ENCODE measurements at places on chromosomes 2 and 18.

DNA sequence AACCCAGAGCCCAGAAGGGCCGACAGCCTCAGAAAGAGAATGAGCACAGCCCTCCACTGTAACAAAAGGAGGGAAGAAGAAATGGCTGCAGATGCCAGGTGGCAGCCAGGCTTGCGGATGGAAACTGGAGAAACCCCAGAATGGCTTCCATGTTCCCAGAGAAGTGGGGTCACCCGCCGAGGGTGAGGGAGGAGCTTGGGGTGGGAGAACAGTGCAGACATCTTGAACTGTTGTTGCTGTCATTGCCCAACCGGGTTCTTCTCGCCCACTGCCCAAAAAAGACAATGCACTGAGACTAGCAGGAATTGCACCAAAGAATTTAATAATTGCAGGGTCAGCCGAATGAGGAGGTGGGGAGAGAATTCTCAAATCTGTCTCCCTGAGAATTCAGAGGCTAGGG lies 223.2 kb upstream of the RAB6C start:
- DNase-seq, result no peak

DNA sequence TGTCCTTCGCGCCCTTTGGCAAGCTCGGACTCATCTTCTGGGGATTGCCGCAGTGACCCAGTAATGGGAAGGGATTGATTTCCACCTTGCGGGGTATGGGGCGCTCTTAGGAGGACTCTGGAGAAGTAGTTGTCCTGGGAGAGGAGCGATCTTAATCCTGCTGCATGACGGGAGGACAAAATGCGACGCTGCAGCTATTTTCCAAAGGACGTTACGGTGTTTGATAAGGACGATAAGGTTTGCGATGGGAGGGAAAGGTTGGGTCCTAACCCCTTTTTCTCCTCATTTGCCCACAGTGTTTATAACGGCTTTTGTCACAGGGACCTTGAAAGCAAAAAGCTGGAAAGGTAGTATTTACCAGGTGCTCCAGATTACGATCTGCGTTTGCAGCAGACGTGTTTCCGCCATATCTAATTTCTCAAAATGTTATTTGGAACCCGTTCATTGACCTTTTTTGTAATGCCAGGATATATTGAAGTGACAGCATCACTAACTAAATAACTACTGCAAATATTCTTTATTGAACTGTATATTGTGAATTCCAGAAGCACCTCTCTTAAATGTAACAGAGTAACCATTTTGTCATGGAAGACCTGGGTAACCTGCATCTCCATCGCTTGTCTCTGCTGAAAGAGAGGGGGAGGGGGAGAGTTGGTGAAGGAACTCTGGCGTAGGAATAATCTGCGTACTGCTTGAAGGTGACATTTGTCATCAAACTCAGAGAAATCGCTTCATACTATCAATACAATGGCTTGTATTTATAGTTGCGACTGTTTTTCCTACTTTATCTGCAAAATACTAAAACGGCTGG lies 590 bp downstream of the MDH1 start:
- no peak for DNase-seq

DNA sequence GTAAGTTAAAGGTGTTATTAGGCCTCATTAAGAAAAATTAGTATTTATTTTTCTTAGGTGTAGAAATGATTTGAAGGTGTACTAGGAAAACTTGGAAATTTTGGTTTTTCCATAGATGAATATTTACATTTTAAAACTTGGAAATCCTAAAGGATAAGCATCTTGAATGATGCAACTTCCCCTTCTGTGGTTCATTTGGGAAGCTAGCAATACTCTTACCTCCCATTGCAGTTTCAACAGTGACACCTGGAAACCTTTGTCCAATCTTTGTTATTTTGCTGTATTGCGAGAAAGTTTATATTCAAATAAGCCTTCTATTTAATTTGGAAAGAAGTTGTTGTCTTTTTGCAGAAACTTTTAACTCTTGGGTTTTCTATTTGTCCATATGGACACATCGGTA lies 68.5 kb downstream of the ZEB2 start:
- no peak for DNase-seq

- DNase-seq, result no peak
Observed at GRCh38 chr18:48668466-48669179, 129.8 kb downstream of the CTIF start.

DNA sequence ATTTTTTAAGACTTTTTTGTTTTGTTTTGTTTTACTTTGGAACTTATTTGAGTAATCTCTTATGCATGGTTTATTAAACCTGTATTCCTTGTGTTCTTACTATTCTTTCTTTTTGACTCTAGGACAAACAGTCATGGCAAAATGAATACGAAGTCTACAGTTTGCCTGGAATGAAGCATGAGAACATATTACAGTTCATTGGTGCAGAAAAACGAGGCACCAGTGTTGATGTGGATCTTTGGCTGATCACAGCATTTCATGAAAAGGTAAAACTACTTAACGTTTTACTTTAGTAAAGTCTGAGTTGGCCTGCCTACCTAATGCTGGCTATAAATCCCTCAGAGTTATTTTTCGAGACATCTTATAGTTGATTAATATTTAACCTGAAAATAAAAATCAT lies 72.3 kb downstream of the ACVR2A start:
- DNase-seq, result no peak

- DNase-seq, result no peak
Observed at GRCh38 chr18:48985161-48985560, 34.4 kb upstream of the SMAD7 start.

DNA sequence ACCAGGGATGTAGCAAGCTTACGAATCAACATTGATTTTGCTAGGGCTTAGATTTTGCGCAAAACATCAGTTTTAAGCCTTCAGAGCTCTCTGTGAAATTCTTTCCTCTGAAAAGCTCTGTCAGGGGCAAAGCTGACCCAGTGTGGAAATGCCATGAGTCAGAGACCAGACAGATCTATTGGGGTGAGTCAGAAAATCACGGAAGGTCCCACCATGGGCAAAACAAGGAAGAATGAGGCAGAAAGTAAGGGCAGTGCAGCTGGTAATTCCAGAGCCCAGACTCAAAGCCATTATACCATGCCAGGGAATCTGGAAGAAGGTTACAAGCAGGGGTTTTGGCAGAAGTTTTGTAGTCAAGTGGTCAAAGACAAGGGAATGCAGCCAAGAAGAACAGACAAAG lies 256.6 kb upstream of the CTAGE1 start:
- DNase-seq, result no peak

- no peak for DNase-seq
Observed at GRCh38 chr2:179132076-179132475, 82.1 kb upstream of the CCDC141 start.

GRCh38 chr2:237482485-237482884 lies 4.6 kb upstream of the MLPH start:
- no peak for DNase-seq

- DNase-seq, result peak; percentile 64
Observed at GRCh38 chr2:242031481-242032019, 162.0 kb downstream of the RTP5 start.

DNA sequence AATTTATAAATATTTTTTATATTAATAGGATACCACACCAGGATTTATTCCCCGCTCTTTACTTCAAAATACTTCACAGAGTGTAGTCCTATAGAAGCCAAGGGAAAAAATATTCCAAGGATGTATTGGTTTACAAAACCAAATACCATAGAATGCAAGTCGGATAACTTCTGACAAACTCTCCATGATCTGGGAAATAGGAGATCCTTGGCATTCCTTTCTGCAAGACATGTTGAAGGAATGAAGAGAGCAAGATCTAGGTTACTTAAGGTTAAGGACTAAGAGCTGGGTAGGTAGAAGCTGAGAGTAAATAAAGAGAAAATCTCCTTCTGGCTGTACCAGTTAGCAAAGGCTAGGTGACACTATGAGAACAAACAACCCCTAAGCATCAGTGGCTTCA lies 141.2 kb downstream of the LRATD1 start:
- no peak for DNase-seq

DNA sequence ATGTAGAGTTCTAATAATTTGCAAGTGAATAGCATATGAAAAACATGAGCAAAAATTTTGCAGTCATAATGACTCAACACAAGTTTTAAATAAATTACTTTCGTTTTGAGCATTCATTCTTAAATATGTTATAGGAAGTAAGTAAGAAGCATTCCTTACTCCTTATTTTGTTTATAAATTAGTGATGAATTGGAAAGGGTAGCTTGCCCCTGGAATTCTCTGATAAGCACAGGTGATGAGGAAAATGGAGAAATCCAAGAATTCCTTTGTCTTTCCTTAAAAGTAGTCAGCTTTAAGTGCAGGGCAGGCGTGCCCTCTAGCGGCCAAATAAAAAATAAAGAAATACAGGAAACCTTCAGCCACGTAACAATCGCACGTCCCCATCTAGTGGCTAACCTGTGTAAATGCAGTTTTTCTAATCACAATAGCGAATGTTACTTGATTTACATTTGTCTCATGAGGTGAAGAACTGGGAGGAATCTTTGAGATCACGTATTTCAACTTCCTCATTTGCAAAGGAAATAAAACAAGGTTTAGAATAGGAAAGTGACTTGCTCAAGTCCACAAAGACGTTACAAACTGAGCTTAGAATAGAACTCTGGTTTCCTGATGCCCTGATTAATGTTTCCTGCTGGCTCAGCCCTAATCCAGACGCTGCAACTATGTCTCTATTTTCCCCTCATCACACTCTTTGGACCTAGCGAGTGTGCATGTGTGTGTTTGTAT lies 47.2 kb upstream of the ZNG1B start:
- peak; percentile 73 for DNase-seq

GRCh38 chr2:131045286-131046027 lies 47.8 kb downstream of the FAM168B start:
- DNase-seq, result no peak

GRCh38 chr2:53202063-53202462 lies 565.5 kb upstream of the CHAC2 start:
- DNase-seq, result no peak

GRCh38 chr2:126482582-126483464 lies 173.1 kb upstream of the GYPC start:
- DNase-seq, result peak; percentile 46

GRCh38 chr18:46226461-46226860 lies 122.3 kb downstream of the HAUS1 start:
- no peak for DNase-seq

DNA sequence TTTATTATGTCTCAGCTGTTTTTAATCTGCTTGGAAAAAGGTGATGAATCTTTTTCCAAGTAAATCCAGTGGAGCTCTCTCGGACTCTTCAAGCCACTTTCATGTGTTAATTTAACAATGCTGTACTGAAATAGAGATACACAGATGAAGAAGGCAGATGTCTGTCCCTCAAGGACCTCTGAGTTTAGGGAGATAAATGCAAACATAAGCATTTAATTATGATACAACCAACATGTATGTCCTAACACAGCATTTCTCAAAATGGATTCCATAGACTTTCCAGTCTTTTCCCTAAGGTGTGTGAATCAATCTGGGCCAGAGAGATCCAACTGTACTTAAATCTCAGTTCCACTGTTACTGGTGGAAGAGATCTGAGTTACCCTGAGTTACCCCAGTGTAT lies 262.4 kb downstream of the RND3 start:
- DNase-seq, result no peak

DNA sequence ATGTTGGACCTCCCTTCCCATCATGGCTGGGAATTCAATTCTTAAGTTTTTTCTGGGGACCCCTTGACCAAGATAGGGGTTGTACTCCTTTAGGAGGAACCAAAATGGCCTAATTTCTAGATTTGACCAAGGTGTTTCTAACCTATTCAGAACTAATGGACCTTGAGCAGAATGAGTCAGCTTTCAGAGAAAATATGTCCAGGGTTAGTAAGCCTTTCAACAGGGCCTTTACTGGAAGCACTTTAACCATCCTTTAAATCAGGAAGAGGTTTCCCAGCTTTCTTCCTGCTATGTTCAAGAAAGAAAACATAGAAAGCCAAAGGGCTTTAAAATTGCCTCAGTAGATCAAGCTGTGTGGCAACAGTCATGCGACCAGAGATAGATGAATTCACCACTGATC lies 1184.9 kb upstream of the ACVR2A start:
- DNase-seq, result no peak

- DNase-seq, result no peak
Observed at GRCh38 chr18:23932385-23933067, 82.0 kb upstream of the TTC39C start.

- DNase-seq, result no peak
Observed at GRCh38 chr2:162277381-162277780, 34.1 kb upstream of the FAP start.

DNA sequence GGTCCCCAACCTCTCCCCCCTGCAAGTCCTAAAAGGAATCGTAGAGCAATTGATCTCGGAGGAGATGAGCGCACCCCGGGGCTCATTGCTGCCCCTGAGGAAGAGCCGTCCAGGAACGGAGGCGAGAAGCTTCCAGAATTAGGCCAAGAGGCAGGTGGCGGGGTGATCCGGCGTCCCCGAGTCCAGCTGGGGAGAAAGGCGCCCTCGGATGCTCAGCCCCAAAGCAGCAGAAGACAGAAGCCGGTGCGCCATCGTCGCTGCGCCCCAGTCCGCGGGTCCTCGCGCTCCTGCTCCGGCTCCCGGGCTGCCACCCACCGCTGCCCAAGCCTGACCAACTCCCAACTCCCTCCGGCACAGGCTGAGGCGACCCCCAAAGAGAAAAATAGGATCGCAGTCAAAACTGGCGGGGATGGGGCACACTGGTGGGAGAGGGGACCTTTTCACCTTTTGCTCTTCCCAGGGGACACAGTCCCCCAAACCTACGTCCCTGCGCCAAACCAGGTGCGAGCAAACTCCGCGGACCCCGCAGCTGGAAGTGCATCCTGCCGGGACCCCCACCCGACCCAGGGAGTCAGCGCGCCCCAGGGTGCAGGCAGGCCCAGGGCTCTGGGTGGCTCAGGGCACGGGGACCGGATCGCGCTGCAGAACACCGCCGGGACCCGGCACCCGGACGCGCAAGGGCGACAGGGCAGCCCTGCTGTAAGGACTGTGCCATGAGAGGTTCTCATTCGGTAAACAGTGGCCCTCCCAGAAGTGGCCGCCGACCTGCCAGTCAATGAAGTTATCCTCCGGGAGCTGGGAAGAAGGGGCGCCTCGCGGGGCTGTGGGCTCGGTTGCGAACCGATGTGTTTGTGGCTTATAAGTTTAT lies 8.4 kb upstream of the MEIS1 start:
- no peak for DNase-seq

- no peak for DNase-seq
Observed at GRCh38 chr2:61423714-61424113, 47.2 kb downstream of the USP34 start.

- DNase-seq, result no peak
Observed at GRCh38 chr2:179336782-179337534, 72.3 kb upstream of the SESTD1 start.

DNA sequence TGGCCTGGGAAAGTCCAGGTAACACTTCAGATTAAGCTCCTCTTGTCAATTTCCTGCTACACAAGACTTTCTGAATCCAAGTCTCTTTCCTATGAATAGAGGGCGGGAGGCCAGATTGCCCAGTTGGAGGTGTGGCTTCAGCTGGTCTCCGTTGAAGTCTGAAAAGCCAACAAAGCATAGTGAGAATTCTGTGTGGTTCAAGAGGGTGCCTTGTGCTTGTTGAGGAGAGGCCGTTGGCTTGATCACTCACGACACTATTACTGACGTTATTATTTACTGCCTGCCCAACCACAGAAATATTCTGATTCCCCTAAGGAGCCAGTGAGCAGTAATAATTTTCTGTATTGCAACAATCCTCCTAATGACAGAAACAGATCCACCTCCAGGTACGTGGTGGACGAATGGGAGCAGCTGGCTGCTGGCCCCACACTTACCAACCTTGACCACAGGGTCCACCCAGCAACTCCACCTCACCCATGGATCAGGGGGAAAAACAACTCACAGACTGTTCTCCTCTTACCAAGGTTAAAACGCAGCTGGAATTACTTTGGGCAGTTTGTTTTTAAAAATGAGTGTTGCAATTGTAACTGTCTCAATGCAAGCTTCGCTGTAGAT lies 21.9 kb downstream of the NRP2 start:
- no peak for DNase-seq

Data from activated CD8-positive, alpha-beta T cell treated with anti-CD3 and anti-CD28 coated beads, Interleukin-2, amount 10 ng/mL, durations not matched to agents 7 days and 5 days (primary cell).